ENCODE measurements at places on chromosomes 1 and 21.

- no peak for DNase-seq
These were observed 4.3 kb upstream of the FOXD2 start for GRCh38 chr1:47433477-47434050.

GRCh38 chr1:95276429-95276828 is 42.4 kb downstream of the RWDD3 start:
- DNase-seq: no peak

- DNase-seq: no peak
These were observed 42.1 kb upstream of the TP53BP2 start for GRCh38 chr1:223887747-223888418.

GRCh38 chr1:67773462-67773861 is 59.8 kb downstream of the GNG12 start:
- DNase-seq: no peak

DNA sequence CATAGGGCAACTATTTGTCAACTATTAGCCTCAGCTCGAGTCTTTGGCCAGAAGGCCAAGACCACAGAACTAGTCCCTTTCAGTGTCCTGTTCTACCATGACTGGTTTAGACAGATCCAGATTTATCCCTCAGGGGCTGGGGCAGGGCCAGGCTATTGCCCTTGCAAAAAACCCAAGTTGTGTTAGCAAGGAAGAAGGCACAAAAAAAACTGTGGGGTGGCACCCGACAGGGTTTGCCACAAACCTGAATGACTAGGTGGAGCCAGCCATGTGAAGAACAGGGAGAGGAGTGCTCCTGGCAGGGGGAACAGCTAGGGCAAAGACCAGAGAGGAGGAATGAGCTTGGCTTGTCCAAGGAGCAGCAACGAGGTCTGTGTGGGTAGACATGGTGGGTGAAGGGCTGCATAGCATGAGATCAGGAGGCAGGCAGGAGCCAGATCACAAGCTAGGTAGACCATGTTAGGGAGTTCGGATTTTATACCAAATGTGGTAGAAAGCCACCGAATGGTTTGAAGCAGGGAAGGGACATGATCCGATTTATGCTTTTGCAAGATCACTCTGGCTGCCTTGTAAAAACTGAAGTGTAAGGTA is 4.3 kb downstream of the DCST1 start:
- DNase-seq: no peak

DNA sequence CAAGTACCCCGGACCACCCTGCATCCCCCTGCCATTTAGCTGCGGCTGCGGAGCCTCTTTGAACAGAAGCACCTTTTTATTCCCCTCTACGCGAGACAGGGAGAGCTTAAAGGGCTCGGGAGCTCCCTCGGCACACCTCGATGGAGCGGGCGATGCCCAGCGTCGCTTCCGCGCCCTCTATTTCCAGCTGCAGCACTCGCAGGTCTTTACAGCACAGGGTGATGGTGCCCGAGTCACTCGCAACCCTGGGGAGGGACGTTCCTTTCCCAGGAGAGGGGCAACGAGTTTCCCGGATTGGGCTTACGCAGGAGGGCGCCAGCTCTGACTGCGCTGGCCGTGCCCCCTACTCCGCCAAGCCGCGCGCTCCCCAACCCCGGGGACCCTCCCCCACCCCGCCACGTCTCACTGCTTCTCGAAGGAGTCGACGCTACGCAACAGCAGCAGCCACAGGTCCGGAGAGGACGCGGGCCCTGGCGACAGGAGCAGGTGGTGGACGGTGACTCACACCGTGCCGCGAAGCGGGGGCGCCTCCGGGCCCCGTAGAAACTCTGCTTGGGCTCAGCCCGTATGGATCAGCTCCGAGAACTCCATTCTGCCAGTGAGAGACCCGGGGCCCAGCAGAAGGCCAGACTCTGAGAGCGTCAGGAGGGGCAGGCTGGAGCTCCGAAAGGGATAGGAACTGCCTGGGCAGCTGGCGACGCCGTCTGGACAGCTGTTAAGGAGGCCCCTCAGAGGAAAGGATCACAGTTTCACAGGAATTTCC is 5.8 kb upstream of the FAM167B start:
- DNase-seq: no peak

- no peak for DNase-seq
These were observed 13.9 kb downstream of the ADAM30 start for GRCh38 chr1:119882132-119883049.

DNA sequence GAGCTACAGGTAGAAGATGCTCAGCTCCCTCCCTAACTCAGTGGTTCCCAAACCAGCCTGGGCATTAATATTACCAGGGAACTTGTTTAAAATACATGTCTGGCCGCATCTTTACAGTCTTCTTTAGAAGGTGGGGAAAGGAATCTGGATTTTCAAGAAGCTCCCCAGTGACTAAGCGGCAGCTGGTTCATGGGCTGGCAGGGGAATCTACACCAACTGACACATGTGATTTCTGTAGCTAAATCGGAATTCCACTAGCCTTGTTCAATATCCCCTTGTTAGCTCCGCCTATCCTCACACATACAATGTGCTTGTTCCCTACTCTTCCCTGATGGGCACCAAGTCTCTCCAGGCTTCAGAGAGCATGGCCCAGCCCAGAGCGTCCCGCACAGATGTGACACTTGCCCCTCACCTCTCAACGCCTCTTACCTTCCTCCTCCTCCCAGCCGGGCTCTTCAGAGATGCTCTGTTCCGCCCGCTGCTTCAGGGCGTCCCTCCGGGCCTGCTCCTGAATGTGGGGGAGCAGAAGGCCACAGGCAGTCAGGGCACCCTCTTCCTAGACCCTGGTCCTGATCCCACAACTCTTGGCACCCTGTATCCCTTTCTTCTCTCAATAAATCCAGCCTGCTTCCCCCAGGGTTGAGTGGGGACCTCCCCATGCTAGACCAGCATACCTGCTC is 15.3 kb downstream of the TSSK3 start:
- no peak for DNase-seq

DNA sequence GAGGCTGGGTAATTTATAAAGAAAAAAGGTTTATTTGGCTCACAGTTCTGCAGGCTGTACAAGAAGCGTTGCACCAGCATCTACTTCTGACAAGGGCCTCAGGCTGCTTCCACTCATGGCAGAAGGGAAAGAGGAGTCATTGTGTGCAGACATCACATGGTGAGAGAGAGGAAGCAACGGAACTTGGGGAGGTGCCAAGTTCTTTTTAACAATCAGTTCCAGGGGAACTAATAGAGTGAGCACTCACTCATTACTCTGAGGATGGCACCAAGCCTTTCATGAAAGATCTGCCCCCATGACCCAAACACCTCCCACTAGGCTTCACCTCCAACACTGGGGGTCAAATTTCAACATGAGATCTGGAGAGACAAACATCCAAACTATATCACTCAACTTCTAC is 77.2 kb downstream of the DDAH1 start:
- no peak for DNase-seq

- DNase-seq: peak; percentile 11
These were observed 267.3 kb upstream of the DUSP10 start for GRCh38 chr1:222009105-222009730.

DNA sequence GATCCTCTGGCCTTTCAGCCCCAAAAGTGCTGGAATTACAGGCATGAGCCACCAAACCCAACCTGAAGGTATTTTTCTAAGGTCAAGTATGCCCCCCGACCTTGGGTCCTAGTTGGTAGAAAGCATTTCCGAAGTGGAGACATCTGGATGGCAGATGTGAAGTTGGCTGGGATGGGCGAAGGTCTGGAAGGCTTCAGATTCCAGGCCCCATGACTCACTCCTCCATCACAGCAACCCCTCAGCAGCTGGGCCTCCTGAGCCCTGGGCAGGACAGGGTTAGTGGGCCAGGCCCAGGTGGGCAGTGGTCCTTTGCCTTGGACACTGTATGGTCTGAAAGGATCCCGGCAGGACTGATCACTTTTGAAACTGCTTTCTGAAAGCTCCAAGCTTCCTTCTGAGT is 23.3 kb downstream of the NAV1 start:
- DNase-seq: no peak

GRCh38 chr1:60126723-60127122 is 53.2 kb upstream of the C1orf87 start:
- no peak for DNase-seq

DNA sequence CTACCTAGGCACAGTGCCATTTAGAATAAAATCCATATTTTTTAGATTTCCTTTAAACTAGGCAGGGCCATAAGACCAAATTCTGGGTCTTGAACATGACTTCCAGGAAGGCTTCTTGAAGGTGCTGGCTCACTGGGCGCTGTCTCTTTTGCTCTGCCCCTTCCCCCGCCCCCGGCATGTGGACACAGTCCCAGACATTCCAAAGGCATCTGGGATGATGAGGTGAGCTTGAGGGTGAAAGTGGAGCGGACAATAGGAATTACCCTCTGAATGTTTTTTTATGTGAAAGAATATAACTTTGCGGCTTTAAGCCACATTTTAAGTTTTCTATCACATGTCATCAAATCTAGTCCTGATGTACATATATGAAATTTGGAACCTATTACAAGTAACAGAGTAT is 29.4 kb downstream of the RWDD3 start:
- DNase-seq: no peak

- DNase-seq: no peak
These were observed 52.7 kb downstream of the DHRS3 start for GRCh38 chr1:12565094-12565965.

GRCh38 chr1:235113183-235113917 is 15.3 kb downstream of the TOMM20 start:
- no peak for DNase-seq

DNA sequence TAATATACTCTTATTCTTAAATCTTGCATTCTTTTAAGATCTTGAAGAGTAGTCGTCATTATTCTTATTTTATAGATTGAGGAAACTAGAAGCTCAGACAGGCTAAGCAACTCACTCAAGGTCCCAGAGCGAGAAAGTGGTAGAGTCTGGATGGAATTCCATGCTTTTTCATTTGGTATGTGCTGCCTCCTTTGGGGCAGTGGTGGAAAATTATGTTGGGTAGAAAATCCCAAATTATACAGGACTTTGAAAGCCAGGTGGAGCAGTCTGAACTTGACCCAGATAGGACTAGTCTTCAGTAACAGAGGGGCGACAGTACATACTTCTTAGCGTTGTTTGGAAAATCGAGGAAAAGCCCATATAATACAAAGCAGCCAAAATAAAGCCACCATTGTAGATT is 205.6 kb downstream of the ATG4C start:
- no peak for DNase-seq

- DNase-seq: no peak
These were observed 77.4 kb downstream of the EIF4G3 start for GRCh38 chr1:21099034-21099868.

DNA sequence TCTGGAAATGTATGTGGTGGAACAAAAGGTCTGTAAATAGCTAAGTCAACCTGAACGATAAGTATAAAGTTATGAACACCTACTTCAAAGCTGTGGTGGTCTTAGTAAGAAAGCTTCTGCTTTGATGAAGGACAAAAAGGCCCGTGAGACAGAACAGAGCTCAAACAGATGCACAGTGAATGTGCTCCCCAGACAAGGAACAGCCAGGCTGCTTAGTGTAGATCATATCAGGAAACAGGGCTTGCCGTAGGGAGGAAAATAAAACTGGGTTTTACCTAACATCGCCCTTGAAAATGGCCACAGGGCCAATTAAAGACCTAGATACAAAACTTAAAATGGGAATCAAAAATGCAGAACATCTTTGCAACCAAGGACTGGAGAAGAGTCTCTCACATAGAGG is 40.2 kb downstream of the PRSS38 start:
- no peak for DNase-seq

- peak; percentile 52 for DNase-seq
These were observed 30.9 kb downstream of the GPA33 start for GRCh38 chr1:167059045-167059808.

DNA sequence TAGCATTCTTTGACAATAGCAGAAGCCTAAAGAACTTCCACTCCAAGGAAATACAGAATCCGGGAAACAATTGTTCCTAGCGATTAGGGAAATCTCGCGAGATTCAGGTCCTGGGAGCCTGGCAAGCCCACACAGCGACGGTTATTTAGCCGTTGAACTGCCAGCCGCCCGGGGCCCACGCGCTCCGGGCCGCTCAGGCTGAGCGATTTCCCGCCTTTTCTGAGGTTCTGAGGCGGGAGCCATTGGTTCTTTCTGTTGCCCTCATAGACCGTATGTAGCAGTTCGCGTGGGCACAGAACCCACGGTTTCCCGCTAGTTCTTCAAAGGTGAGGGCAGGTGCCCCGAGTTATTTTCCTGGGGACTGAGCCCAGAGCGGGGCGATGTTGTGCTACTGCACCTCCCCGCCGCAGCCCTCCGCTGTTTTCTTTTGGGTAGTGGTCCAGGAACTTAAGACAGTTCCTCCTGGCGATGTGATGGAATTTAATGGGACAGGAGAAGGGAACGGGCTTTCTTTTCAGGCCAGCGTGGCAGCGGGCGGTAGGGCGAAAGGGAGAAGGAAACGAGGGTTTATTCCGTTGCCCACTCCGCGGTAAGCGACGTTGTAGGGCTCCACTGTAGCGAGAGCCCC is at the start of gene SYCP1:
Gene SYCP1 (plus strand): TSS at position 171 of the 628 bp plus-strand sequence. CDS start 602 bp downstream, outside the sequence.
- DNase-seq: no peak
